ENCODE measurements at places on chromosomes 13 and 19.

DNA sequence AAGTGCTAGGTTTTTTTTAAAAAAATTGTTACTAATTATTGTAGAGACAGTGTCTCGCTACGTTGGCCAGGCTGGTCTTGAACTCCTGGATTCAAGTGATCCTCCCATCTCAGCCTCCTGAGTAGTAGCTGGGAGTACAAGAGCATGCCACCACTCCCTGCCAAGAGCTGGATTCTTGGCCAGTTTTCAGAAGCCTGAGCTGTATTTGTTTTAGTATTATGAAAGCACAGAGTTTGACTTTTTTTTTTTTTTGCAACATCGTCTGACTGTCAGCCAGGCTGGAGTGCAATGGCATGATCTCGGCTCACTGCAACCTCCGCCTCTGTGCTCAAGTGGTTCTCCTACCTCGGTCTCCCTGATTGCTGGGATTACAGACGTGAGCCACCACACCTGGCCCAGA, 7.0 kb downstream of the ARMC6 start:
- DNase-seq: peak; percentile 75

DNA sequence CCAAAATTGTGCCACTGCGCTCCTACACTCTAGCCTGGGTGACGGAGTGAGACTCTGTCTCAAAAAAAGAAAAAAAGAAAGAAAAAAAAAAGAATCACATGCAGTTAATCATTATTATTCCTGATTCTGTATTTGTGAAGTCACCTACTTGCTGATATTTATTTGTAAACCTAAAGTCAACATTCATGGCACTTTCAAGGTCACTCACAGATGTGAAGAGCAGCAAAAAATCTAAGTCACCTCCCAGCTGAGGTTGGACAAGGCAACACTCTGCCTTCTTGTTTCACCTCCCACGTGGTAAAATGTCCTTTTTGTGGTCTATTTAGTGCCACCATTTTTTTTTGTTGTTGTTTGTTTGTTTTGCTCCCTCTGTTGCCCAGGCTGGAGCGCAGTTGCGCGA, 26.5 kb downstream of the WDR88 start:
- no peak for DNase-seq

- DNase-seq: no peak
Observed at GRCh38 chr19:18521692-18522123, at the start of gene ELL. Gene ELL, minus strand, starts transcription at chr19:18522070. Its CDS starts 15 bp downstream, at chr19:18522055.

DNA sequence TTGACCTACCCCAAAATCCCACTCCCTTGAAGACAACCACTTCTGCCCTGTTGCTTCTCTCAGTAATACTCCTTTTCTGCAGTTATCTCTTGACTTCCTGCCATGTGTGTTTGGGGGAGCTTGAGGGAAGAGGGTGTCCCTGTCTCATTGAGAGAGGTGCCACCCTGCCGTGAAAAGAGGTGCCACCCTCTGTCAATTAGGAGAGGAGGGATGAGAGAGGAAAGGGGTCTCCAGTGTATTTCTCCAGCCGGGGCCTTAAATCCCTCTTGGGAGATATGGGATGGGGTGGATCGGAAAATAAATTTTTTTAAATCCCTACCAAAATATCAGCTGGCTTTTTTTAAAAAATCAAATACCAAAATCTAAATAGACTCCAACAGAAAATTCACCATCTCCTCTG, 16.5 kb downstream of the PLD3 start:
- no peak for DNase-seq

- DNase-seq: no peak
Observed at GRCh38 chr13:109802936-109803335, 16.6 kb upstream of the IRS2 start.

GRCh38 chr13:98564204-98564603, 12.7 kb downstream of the STK24 start:
- no peak for DNase-seq

DNA sequence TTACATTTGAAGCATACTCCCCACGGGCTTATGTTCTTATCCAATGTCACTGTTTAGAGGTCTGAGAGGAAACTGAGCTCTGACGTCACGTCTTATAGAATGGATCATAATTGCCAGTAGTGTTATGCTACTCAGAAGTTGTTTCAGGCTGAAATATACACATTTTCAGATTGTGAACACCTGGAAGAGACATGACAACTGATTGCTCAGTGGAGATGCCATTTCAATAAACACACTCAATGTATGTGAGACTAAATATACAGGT, 17.3 kb downstream of the FLT1 start:
- no peak for DNase-seq

GRCh38 chr13:36076211-36076610, 55.0 kb downstream of the DCLK1 start:
- no peak for DNase-seq

GRCh38 chr13:67226696-67227095, 3.4 kb downstream of the PCDH9 start:
- no peak for DNase-seq

- DNase-seq: peak; percentile 7
Observed at GRCh38 chr13:36907266-36907665, 12.8 kb downstream of the SMAD9 start.

- no peak for DNase-seq
Observed at GRCh38 chr19:45294291-45295029, 28.2 kb downstream of the CKM start.

- DNase-seq: no peak
Observed at GRCh38 chr13:98825659-98826058, 73.2 kb upstream of the SLC15A1 start.

DNA sequence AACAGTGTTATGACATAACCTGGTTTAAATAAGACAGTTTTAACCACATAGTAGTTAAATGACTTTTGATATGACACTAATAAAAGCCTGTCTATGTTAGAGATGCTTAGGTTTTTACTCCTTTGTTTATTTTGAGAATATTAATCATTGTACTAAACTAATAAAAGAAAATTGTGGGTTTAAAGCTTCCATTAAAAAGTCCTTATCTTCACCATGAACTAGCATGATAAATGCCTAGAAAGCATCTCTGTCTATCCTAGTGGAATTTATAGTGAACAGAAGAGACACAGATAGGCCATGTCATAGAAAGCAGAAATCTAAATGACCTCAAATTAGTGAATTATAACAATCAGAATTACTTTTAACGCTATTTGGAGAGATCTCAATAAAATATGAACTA, 255.2 kb downstream of the PCDH9 start:
- DNase-seq: no peak

DNA sequence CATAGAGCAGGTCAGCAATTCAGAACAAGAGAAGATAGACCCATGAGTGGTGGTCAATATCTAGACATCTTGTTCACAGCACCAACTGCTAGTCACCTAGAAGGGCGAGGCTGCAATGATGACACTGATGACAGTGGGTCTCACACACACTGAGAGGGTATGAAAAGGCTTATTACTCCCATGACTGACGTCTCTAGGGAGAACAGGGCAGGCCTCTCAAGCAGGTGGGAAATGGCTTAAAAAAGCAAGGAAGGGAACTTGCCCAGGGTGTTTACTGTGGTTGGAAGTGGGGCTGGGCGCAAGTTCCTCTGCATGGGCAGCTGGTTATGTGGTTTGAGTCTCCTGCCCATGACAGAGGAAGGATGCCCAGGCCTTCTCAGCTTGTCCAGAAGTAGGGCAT, 33.8 kb downstream of the ZNF44 start:
- no peak for DNase-seq

DNA sequence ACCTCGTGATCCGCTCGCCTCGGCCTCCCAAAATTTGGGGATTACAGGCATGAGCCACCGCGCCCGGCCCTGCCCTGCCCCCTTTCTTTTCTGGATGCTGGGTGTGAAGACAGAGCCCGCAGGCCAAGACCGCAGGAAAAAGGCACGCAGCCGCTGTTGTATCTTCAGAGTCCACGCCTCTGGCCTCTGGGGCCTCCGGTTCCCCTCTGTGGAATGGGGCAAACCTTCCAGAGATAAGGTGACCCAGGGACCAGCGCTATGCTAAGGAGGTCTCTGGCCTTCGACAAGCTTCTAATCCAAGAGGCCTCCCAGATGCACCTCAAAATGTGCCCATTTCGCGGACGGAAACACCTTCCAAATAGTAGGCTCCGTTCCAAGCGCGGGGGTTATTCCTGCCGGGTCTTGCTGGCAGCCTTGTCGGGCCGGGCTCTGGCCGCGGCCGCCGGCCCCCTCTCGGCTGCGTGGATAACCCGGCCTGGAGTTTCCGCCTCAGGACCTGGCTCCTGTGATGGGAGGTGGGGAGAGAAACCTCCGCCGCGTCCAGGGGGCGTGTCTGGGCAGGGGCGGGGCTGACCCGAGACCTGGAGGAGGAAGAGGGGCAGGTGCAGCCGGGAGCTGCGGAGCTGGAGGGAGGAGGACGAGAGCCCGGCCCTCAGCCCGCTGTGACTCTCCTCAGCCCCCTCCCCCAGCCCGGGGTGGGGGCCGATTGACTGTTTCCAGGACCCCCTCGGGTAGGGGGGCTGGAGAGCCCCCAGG, 13.1 kb downstream of the TJP3 start:
- DNase-seq: peak; percentile 98

- no peak for DNase-seq
Observed at GRCh38 chr19:57558525-57558924, 1.1 kb downstream of the ZNF550 start.

GRCh38 chr19:1102407-1103131, 1.2 kb upstream of the GPX4 start:
- peak; percentile 67 for DNase-seq

DNA sequence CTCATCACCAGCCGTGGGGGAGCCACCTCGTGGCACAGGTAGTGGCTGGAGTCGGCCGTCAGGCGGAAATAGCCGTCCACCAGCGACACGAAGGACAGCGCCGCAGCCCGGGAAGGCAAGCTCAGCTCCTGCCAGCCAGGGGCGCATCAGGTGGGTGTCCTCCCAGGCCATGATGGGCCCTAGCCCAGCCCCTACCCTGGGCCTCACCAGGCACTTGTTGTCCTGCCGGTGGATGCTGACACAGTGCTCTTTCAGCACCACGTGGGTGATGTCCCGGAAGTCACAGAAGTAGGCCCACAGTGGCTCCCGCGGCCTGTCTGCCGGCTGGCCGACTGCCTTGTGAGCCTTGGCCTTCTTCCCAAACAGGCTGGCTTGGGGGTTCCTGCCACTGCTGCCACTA, 15.7 kb downstream of the TYK2 start:
- DNase-seq: no peak

DNA sequence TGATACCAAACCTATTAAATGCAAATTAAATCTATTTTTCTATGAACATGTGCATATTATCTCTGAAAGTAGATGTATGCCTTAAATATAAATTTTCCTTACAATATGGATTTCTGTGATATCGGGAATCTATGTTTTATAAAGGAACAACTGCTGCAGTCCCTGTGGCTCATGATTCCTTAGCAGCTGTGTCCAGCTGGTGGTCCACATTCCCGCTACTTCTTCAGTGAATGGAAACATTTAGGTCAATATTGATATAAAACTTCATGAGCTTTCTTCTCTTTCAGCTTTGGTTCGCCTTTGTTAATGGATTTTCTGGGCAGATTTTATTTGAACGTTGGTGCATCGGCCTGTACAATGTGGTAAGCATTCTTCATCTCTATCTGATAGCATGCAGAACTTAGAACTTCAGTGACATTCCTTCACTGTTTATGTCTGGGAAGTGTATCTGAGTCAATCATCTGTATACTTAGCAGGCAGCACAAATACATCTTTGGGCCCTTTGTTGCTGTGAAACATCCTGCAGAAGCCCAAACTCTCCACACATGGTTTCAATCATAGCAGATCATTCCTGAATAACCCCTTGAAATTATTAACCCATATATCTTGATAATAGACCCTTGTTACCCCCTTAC, 223.9 kb downstream of the SHISA2 start:
- no peak for DNase-seq

DNA sequence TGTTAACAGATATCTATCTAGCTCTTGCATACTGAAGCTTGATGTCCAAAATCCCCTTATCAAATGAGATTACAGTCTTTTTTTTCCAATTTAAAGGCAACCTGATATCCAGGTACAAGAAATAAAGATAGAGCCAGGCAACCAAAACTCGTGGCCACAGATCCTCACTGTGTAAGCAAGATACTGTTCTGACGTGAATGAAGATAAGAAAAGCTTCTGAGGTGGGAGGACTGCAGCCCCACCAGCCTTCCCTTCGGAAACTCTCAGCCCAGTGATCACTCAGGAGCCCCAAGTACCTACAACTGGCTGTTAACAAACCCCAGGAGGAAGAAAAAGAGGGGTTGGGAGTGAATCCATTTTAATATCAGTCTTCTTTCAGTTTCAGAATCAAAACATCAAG, 191.6 kb downstream of the EFNB2 start:
- no peak for DNase-seq

DNA sequence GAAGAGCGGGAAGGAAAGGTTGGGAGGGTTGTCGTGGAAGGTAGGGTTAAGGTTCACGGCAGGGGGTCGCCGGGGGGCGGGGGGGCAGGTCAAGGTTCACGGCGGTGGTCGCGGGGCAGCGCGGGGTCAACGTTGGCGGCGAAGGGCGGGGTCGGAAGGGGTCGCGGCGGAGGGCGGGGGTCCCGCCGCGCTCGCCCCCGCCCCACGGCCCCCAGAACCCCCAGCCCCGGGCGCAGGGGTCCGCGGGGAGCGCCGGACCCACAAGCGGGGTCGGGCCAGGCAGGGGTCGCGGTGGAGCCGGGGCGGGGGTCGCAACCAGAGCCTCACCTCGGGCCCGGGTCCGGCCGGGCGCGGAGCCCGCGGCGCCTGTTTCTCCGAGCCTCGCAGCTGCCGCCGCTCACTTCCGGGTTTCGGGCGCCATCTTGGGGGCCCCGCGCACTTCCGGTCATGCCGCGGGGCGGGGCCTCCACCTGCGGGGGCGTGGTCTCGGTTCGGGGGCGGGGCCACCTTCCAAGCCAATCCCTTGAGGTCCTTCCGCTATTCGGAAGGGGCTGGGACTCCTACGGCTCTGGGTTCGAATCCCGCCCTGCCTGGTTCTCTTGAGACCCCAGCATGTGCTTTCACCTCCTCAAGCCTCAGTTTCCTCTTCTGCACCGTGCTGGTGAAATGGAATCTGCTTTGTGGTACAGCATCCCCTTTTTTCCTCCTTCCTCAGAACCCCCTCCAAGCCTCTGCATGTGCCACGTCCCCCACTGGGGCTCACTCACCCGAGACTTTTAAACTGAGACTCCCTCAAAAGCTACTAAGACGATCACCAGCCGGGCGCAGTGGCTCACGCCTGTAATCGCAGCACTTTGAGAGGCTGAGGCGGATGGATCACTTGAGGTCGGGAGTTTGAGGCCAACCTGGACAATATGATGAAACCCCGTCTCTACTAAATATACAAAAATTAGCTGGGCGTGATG, at the start of gene SBNO2:
TSS of gene SBNO2 (minus strand) at position 424 of the 965 bp plus-strand sequence. CDS start 19,992 bp downstream, outside the sequence.
- DNase-seq: peak; percentile 80

DNA sequence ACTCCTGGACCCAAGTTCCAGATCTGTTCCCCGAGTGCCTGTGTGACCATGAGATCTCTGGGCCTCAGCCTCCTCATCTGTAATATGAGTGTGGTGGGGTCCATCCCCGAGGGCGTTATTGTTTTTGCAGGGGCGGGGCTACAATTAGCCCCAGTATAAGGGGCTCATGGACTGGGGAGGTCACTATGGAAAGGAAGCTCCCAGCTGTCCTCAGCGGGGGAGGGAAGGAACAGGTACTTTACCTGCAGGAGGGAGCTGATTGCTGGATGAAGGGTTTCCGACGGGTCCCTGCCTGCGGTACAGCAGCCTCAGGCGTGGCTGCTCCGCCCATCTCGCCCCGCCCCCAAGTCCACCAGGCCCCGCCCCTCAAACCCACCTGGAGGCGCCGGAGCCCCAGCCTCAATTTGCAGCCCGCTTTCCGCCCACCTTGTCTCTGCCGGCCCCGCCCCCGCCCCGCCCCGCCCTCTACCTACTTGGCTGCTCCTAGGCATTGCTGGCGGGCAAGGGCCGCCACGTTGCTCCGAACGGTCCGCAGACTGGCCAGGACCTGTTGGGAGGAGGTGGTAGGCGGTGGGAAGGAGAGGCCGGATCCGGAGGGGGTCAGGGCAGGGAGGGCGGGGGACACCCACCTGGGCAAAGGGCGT, 5.5 kb downstream of the PDE4C start:
- peak; percentile 18 for DNase-seq

Measured in thyroid gland (tissue), 4 donors.